Panc1 (cell line): ENCODE measurements at places on chromosomes 12 and 14. TPM values are rescaled to one million over a fixed set of nuclear protein-coding genes. Genes with fewer than 3 reads are reported as not detected.
A peak's percentile ranks its signal among the peaks of the same experiment; 100 is the strongest.

- no peak for DNase-seq
Measured at GRCh38 chr12:122124370-122124769, 45.8 kb downstream of the MLXIP start.

DNA sequence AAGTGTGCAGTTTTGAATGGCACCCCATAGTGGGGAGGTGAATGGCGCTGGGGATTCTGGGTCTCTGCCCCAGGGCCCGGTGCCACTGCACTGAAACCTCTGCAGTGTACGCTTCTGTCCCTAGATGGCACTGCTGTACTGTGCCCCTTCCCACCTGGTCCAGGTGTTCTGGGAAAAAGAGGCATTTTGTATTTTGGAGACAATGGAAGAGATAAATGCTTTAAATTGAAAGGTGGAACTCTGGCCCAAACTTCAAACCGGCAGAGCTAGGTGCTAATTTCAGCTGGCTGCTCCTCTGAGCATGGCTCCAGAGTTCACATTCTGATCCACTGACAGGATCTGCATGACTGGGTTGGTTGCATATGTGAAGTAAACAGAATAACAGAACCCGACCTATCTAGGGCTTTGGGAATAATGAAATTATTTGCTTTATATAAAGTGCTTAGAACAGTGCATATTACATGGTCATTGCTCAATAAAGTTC lies 52.2 kb downstream of the KRT80 start:
- no peak for DNase-seq

Gene HCAR2
- total RNA-seq, result not detected

- DNase-seq, result no peak
Measured at GRCh38 chr12:66438601-66439000, 136.3 kb downstream of the HELB start.

Gene HNF1A
- total RNA-seq, result 0.26 TPM

Gene VDR
- 3.0 TPM for total RNA-seq

DNA sequence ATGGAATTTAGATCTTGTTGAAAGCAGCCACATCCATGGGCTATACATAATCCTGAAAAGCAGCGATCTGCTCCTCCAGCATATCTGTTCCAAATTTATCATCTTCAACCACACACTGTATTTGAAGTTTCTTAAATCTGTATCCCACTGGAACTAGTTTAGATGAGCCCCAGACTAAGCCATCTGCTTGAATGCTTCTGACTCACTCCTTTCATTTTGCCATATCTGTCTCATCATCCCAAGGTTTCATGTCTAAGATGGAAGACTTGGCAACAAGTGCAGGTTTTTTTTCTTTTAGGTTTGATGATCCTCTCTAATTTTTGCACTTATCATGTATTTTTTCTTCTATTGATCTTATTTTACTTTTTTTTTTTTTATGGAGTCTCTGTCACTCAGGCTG lies 54.4 kb upstream of the TMEM263 start:
- DNase-seq, result no peak

- DNase-seq, result peak; percentile 72
Measured at GRCh38 chr12:49264873-49265792, at the start of gene TUBA1C. TUBA1C (plus strand) TSS chr12:49265082; CDS start chr12:49265182, 100 bp downstream.

DNA sequence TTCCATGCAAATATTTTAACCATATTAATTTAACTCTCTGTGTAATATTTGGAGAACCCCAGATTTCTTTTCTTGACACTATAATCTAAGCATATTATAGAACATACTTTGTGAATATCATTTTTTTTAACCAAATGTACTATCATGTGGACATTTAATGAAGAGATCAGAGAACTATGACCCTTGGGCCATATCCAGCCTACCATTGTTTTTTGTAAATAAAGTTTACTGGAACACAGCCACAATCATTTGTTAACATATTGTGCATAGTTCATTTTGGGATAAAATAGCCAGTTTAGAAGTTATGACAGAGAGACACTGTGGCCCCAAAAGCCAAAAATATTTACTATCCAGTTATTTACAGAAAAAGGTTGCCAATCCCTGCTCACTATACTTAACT lies 338.2 kb downstream of the TMEM117 start:
- no peak for DNase-seq

Gene KRT6C
- total RNA-seq, result not detected

Gene GRIP1
- 9.2 TPM for total RNA-seq

DNA sequence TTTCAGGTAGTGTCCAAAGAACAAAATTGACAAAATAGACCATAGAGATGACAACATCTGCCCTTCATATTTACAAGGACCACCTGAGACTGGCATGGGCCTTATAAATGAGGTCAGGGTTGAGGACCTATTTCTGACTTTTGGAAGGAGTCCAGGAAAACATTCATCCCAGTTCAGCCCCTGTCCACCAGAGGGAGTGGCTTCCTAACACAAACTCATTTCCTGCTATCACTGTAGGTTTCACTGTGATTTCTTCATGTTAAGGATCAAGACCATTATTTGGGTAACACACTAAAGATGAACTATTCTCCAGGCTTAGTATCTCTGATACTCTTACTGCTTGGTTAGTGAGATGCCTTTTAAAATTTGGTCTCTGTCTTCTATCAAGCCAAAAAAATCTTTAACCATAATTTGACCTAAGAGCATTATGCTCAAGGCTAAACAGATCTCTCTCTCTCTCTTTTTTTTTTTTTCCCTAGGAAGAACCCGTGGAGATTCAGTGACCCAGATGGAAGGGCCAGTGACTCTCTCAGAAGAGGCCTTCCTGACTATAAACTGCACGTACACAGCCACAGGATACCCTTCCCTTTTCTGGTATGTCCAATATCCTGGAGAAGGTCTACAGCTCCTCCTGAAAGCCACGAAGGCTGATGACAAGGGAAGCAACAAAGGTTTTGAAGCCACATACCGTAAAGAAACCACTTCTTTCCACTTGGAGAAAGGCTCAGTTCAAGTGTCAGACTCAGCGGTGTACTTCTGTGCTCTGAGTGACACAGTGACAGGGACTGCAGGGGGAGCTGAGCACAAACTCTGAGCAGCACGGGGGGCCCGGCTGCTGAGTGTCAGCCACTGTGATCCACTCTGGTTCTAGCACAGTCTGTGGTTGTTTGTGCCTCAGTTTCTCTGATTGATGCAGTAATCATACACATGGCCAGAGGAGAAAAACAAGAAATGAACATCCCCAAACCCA lies 267.6 kb upstream of the OR4E1 start:
- peak; percentile 30 for DNase-seq

- no peak for DNase-seq
Measured at GRCh38 chr12:33330940-33331339, 108.7 kb downstream of the SYT10 start.

Gene LYZ
- total RNA-seq, result 1.1 TPM

DNA sequence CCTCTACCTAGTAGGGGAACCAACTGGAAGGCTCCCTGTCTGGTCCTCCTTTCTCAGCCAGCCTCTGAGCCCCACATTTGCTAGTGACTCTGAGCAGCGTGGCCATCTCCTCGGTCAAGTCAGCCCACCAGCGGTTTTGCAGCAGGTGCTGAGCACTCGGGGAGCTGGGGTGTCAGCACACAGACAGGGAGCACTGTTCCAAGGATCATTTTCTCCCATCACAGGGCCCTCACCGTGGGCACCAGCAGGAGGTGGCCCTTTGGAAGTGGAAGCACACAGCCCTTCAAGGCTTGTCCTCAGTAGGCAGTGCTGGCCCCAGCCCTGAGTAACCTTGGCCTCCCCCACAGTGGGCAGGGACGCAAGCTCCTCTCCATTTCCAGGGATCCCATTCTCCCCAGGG lies 24.1 kb upstream of the EML1 start:
- DNase-seq, result no peak

- no peak for DNase-seq
Measured at GRCh38 chr14:104135121-104135903, 3.1 kb upstream of the KIF26A start.

GRCh38 chr14:47710581-47710980 lies 35.2 kb upstream of the MDGA2 start:
- no peak for DNase-seq

DNA sequence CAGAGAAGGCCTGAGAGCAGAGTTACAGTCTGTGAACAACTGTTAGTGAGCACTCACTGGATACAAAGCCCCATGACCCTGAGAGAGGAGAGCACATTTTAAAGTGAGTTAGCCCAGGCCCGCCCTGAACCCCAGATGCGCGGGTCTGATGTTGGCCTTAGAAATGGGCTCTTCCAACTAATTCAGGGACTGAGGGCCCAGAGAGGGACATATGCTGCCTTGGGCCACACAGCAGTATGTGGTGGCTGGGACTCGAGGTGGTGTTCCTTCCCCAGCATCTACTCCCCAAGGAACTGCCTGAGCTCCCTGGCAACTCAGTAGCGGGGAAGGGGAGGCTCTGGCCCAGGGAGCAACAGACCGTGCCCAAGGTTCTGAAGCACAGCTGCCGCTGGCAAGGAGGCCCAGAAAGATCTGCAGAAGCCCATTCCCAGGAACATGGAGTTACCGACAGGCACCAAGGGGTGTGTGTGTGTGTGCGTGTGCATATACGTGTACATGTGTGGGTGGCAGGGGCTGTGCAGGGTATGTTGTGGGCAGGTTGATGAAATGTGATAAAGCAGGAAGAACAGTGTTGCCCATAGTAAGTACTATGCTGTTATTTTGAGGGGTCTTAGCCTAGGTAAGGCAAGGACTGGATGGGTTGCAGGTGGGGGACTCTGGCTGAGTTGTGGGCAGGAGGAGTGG lies 40.5 kb downstream of the KRT80 start:
- DNase-seq, result no peak

GRCh38 chr14:31510222-31510621 lies 22.4 kb upstream of the GPR33 start:
- peak; percentile 2 for DNase-seq

GRCh38 chr12:126430921-126431320 lies 1365.7 kb downstream of the AACS start:
- no peak for DNase-seq

DNA sequence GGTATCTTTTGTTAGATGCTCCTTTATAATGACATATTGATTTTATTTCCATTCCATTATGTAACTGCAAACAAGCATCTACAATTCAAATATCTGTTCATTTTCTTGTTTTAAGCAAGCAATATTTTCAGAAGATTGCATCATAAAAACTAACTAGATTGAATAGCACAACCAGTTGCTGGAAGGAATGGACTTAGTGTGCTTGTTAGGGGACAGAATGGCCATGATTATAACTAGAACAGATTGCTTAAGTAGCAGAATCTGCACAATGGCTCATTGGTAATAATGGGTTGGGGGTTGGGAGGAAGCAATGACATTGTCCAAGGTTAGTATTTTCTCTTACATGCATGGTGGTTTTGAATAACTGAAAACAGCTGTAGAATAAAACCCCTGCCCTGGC lies 939.5 kb downstream of the SLC16A7 start:
- no peak for DNase-seq

GRCh38 chr14:79841433-79841832 lies 369.9 kb downstream of the DIO2 start:
- no peak for DNase-seq

GRCh38 chr14:103716091-103716801 lies 636 bp downstream of the ZFYVE21 start:
- no peak for DNase-seq

- DNase-seq, result no peak
Measured at GRCh38 chr12:97260786-97261185, 201.8 kb upstream of the RMST start.

Gene GRIN2B
- not detected for total RNA-seq

DNA sequence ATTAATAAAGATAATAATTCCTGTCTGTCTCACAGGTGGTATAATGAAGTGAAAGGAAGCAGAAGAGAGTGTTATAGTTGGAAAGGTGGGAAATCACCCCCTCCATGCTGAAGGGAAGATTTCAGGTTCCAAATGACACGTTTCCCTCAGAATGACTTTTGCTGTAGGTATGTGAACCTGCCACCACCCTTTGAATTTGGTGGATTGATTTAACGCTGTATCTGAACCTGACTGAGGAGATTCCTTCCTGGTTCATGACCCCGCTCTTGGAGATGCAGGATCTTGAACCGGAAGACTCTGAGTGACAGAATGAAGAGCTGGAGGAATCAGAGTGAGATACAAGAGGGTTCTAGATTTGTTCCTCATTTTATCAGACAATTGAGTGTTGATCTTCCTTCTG lies 20.3 kb upstream of the EMP1 start:
- no peak for DNase-seq

GRCh38 chr14:52370406-52370935 lies 56.4 kb downstream of the PTGER2 start:
- no peak for DNase-seq

GRCh38 chr14:96802963-96803362 lies 5.8 kb downstream of the VRK1 start:
- no peak for DNase-seq

DNA sequence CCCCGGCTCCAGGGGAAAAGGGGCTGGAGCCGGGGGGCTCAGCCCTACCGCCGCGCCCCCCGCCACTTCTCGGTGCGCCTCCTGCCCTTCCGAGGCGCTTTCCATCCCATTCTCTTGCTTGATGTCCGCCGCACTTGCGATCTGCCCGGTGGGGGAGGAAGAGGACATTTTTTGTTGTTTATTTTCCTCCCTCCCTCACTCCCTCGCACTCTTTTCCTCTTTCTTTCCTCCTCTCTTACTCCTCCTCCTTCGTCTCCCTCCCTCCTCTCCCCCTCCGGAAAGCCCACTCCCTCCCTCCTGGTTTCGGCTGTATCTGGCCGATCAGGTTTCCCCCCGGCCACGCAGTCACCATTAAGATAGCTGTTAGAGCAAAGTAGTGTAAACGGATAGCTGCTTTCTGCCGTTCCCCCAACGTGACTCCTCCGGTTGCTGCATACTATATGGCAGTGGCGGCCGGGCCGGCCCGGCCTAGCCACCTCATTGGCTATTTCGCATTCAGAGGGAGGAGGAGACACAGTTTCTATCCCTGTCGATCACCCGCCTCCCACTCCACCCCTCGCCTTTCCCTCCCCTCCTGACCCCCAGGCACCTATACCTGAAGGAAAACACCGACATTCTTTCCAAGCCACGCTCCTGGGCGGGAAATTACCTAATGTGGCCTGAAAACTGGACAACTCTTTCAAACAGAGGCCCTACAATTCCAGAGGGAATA lies at the start of gene SIX4:
Gene SIX4 (minus strand): TSS at position 445 of the 712 bp plus-strand sequence. CDS start 277 bp downstream, at position 168.
- peak; percentile 35 for DNase-seq

Gene SIX4
- 17.3 TPM for total RNA-seq

DNA sequence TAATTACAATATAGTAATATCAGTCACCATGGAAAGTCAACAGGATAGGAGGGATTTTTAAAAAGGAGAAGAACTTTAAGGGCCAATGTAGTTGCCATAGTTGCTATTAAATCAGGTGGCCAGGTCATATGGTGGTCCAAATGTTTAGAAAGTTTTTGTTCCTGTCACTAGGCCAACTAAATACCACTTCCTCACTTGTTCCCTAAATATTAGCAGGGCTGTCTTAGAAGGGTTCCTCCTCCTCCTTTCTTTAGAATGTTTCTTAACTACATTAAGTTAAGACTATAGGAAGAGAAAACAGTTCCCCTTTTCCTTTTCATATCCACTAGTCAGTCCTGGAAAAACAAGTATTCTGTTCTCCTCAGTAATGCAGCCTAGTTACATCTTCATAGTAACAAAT lies 50.3 kb downstream of the MON2 start:
- DNase-seq, result no peak

Gene LTBP2
- total RNA-seq, result 69.8 TPM

- no peak for DNase-seq
Measured at GRCh38 chr12:108270849-108271143, 68.3 kb downstream of the CMKLR1 start.
